ENCODE measurements at places on chromosomes 1 and 21.

DNA sequence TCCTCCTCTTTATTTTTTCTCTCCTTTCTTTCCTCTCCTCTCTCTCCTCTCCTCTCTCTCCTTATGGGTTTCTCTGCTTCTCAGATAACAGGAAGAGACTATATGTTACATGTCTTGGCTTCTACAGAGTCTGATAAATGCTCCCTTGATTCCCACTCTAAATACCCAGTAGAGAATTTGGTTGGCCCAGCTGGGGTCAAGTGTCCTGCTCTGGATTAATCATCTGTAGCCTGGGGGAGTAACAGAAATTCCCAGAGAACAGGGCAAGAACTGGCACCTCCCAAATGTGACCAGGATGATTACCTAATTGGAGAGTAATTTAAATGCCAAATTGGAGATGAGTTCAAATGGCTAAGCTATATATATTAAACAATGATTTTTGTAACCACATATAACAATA is 146.1 kb upstream of the LMO4 start:
- DNase-seq: no peak

GRCh38 chr1:226685196-226685820 is 53.8 kb downstream of the ITPKB start:
- no peak for DNase-seq

DNA sequence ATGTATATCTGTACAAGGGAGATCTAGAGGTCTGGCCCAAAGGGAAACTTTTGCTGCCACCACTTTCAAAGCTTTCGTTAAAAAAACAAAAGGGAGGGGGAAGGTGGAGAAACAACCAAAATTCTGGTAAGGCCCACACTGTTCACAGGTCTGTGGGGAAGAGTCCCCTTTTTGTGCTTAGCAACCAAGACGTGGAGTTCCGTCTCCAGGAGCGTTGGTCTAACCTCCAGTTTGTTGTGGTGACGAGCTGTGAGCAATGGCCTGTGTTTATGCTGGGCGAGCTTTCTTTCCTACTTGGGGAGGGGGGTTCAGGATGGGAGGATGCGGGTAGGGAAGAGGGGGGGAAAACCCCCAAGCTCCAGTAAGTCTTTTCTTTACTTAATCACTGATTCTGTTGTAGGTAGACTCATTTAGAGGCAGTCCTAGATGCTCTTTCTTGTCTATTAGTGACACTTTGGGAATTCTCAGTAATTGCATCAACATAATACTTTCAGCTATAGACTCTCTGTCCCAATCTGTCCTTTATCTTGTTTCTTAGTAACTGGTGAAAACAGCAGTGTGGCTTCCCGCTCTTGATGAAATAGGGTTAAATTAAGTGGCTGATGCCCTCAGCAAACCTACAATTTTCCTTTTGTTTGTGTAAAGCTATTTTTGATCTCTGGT is 1.5 kb downstream of the HIPK1 start:
- peak; percentile 39 for DNase-seq

- DNase-seq: no peak
Measured at GRCh38 chr1:12028957-12029511, 9.7 kb downstream of the MIIP start.

- DNase-seq: no peak
Measured at GRCh38 chr1:33743221-33743998, 120.5 kb upstream of the HMGB4 start.

- peak; percentile 38 for DNase-seq
Measured at GRCh38 chr1:24110642-24111261, 1.2 kb downstream of the MYOM3 start.

DNA sequence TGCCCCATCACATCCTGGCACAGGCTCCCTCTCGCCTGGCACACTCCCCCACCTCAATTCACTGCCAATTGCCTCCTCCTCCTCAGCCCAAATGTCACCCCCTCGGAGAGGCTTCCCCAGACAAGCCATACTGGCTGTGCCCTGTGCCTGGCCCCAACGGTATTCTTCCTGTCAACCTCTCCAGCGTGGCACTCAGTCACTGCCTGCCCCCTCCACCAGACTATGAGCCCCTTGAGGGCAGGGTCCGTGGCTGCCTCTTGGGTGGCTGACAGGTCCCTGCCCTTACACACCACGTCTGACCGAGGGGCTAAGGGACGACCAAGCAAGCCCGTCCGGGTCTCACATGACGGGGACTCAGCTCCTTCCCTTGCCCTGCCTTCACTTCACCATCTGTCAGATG is 74.9 kb downstream of the MRPL37 start:
- DNase-seq: no peak

- no peak for DNase-seq
Measured at GRCh38 chr1:223102797-223103533, 40.1 kb downstream of the TLR5 start.

DNA sequence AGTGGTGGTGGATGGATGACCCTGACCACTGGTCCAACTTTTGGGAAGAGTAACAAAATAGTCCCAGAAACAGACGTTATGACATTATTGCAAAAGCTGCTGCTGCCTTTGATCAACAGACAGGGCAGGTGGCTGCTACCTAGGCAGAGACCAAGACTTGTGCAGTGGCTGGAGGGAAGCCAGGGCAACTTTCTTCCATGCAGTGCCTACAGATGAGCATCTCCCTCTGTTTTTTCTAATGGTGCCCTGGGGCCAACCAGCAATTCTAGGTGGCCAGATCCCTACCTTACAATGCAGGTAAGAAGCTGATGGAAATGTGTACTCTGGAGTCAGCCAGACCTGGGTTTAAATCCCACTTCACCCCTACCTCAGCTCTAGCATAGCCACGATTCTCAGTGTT is 283.1 kb upstream of the POU3F1 start:
- no peak for DNase-seq

- no peak for DNase-seq
Measured at GRCh38 chr1:201763455-201764140, 65.4 kb upstream of the IPO9 start.

DNA sequence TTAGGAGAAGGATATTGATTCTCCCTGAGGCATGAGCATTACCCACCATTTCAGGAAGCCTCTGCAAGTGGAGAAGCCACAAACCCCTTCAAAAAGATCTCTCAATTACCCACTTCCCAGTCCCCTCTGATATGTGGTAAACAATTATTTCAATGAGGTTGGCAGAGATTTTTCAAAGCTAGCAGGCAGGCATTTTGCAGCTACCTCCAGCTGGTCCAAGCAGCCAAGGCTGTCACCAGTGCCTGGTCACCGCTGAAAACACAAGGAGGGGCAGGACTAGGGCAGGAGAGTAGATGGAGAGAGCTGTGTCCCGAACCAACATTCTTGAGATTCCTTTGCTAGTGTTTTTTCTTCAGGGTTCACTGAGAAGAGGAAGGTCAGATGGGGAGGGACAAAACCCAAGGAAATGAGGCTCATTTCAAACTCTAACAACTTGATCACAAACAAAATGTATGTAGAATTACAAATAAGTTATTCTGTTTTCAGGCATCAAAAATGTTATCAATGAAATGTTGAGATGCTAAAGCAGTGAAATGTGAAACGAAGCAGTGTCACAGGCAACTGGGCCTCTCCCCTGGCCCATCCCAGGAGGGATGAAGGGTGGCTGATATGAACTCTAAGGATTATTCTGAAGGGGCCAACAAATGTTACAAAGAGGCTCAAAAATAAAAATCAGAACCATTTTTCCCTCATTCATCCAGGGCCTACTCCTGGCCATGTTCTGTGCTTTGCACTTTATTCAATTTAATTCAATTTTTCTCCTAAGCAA is 22.3 kb downstream of the APP start:
- DNase-seq: peak; percentile 61

DNA sequence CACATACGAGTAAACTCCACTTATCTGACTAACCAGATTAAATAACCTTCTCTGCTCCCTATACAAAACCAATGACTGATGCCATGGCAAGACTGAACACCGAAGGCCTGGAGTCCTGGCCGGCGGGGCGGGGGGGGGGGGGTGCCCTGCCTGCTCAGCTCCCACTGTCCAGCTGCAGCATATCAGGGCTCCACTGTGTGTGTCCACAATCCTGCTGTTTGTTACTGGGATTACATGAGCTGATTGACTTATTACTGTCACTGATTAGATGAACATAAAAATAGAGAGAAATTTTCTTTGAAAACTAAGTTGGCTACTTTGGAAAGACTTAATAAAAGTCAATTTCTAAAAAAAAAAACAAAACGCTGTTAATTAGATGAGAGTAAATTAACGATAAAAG is 24.9 kb downstream of the TMEM63A start:
- DNase-seq: no peak

- no peak for DNase-seq
Measured at GRCh38 chr21:32728848-32729247, 1.0 kb upstream of the SYNJ1 start.

GRCh38 chr1:169307176-169307575 is 60.4 kb downstream of the NME7 start:
- no peak for DNase-seq

GRCh38 chr1:185843986-185844385 is 109.8 kb downstream of the HMCN1 start:
- peak; percentile 37 for DNase-seq

DNA sequence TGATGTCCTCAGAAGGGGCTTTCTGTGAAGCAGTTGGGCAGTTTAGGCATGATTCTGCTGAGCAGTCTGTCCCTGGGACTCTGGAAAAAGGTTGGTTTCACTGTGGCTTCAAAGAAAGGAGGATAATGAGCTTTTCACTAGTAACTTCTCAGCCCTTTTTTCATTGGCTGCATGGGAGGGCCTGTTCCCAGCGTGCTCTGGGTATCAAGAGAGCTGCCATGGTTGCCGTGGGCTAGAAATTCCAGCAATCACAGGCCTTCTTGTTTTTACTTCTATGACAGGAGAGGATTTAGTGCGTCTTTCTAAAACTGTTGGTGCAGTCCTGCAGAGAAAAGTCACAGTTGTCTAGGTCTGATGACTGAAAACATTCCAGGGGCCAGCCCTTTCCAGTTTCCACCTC is 7.2 kb downstream of the SZRD1 start:
- DNase-seq: no peak

DNA sequence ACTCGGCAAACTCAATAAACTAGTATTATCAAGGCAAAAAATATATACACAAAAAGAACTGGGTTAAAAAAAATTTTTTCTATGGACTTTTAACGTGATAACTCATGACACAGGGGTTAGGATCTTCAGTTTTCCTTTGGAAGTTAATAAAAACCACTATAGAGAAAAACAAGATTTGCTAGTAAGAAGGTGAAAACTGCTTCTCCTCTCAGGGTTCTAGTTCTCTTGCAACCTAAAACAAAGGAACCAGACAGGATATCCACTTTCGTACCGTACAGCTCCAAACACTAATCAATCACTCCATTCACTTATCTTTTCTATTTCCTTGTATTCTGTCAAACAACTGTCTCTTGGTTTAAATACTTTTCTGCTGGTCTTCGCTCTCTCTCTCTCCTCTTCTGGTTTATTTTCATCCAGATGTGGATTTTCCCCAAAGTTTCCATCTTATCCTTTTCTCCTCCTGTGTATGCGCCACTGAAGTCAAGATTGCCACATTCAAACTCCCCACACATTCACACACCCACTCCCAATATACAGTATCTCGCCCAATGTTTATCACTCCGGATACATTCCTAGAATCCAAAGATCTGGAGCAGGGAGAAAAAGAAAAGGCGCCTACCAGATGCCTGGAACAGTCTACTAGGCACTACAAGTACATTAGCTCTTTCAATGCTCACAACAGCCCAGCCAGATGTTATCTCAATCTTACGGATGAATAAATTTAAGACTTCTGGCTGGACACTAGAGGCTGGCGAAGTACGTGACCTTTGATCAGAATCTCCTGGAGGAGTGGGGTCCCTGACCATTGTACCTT is 775 bp upstream of the PRPF38B start:
- peak; percentile 23 for DNase-seq

DNA sequence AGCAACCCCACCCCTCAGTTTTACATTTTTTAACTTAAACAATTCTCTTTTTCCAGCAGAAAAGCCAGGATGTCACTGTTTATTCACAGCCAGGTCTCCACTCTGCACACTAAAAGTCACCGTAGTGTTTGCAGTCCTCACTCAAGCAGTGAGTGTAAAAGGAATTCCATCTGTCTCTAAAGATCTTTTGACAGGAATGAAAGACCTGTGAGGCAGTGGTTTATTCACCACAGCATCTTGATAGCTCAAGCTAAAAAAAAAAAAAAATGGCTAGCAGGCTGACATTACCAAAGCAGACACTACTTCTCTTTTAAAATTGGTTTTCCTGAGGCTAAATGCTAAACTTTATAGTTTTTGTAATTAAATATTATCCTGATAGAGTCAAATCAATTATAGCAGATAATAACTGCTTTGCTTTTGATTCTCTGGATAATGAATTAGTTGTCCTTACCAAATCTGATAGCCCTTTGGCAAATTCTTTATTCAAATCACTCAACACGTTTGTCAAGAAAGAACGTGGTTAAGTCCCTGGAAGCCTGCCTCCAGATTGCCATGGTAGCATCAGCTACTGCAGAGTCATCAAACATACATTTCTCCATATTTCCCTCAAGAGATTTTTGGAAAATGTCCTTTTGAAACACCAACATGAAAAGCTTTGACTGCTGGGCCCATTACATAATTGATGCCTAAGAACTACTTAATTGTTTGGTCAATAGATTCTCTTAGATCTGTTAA is 22.2 kb upstream of the SLC5A9 start:
- DNase-seq: no peak

GRCh38 chr1:160346463-160346862 is 3.3 kb downstream of the NCSTN start:
- no peak for DNase-seq

- no peak for DNase-seq
Measured at GRCh38 chr1:234188454-234188792, 184.8 kb upstream of the COA6 start.

Data from GM03348 (cell line).